ENCODE measurements at places on chromosomes 5 and 9.

GRCh38 chr5:9233712-9234111 is 312.2 kb downstream of the SEMA5A start:
- no peak for DNase-seq

GRCh38 chr9:98074115-98074990 is 17.8 kb downstream of the NANS start:
- peak; percentile 85 for DNase-seq

GRCh38 chr9:130866474-130866965 is 30.1 kb downstream of the QRFP start:
- peak; percentile 90 for DNase-seq

- no peak for DNase-seq
Observed at GRCh38 chr9:130634191-130634768, 30.1 kb upstream of the PRDM12 start.

DNA sequence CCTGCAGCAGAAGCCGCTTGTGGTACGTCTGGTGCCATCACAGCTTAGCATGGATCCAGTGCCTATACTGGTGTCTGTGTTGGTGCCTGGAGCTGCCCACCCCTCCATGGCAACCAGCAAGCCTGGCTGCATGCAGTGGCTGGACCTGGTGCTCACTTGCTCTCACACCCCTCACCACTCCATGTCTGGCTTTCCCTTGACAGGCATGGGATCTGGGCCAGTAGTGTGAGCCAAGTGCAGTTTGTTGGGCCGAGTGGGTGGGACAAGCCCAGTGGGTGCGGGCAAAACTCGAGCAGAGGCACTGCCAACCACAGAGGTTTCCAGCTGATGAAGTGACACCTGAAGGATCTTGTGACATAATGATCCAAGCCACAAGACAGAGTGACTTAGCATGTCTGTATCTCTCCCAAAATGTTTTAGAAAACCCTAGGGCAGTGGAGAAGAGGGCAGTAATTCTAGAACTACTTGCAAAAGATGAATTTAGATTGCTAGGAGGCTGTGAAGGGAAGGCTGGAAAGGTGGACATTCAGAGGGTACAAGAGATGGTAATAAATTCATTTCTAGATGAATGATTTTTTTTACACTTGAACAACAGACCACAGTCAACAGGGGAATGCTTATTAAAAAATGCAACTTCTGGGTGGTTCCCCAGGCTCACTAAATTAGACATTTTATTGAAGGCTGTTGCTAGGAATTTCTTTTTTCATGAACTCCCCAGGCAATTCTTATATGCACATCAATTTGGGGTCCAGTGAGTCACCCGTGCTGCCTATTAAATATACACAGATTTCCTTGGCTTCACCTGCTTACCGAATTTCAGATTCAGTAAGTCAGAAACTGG is 660.3 kb downstream of the TLR4 start:
- no peak for DNase-seq

GRCh38 chr5:176418251-176418650 is 1.9 kb upstream of the CLTB start:
- DNase-seq: no peak

DNA sequence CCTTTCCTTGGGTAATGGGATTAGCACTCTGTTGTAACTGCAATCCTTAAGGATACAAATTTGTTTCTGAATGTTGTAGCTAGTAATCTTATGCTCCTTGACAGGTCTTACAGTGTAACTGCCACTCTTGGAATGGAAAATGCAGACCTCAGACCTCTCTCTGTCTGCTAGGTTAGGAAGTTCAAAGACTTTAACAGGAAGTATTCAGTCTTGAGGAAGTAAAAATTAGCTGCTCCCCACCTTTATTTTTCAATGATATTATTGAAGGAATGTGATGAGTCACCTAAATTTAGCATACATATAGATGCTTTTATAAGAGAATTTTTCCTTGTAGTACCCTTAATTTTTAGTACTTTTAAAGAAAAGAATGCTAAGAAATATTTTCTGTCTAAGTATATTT is 71.5 kb downstream of the PAM start:
- DNase-seq: no peak

- DNase-seq: no peak
Observed at GRCh38 chr5:142501890-142502289, 177.1 kb upstream of the SPRY4 start.

- no peak for DNase-seq
Observed at GRCh38 chr5:99590806-99591205, 662.0 kb upstream of the CHD1 start.

DNA sequence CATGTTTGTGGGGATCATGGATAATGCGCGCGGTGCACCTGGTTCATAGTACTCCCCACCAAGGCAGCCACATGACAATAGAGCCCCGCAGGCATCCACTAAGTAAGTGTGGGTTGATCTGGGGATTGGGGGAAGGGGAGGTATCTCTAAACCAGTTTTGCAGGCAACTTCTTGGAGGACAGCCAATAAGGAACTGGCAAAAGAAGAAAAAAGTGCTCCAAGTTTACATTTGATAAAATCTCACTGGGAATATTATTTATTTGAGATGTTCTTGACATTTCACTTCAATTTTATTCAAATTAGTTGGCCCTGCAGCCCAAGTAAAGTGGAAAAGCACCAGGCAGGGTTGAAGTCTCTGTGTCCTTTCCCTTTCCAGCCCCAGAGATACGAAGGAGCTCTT is 8.5 kb downstream of the FBP1 start:
- DNase-seq: peak; percentile 70

- DNase-seq: no peak
Observed at GRCh38 chr5:88666761-88667495, 216.1 kb downstream of the MEF2C start.

GRCh38 chr9:129720181-129720864 is 32.5 kb downstream of the PTGES start:
- no peak for DNase-seq

DNA sequence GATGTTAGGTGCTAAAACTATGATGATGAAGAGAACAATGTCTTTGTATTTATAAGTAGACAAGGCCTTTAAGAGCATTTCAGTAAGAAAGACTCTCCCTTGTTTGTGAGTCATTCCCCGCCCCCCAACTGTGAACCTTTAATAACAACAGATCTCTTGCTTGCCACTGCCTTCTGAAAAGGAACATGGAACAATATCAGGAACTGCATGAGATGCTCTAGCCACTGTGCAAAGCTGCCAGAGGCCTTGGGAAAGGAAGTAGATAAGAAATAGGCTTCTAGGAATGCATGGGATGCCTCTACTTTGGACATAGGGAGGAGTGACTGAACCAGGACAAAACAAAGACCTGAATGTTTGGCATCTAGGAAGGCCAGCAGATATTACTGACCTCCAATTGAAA is 296.1 kb upstream of the MPDZ start:
- DNase-seq: no peak

GRCh38 chr5:62954578-62954977 is 376.0 kb downstream of the LRRC70 start:
- DNase-seq: no peak

DNA sequence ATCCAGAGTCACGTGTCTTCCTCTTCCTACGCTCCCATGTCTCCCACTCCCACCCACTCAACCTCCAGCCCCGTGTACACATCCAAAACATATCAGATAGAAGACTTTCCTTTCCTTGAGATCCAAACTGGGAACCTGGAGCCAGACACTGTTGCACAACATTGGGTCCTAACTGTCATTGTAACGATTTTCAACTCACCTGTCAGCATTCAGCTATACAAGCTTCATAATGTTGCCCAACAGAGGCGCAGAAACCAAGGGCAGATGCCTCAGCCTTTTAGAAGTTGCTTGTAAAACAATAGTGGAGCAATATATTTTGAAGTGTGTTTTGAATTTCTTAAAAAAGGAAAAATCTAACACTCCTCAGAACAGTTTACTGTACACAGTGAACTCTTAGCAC is 84.9 kb upstream of the GLIS3 start:
- no peak for DNase-seq

GRCh38 chr5:93800988-93801811 is 59.8 kb upstream of the POU5F2 start:
- peak; percentile 37 for DNase-seq

DNA sequence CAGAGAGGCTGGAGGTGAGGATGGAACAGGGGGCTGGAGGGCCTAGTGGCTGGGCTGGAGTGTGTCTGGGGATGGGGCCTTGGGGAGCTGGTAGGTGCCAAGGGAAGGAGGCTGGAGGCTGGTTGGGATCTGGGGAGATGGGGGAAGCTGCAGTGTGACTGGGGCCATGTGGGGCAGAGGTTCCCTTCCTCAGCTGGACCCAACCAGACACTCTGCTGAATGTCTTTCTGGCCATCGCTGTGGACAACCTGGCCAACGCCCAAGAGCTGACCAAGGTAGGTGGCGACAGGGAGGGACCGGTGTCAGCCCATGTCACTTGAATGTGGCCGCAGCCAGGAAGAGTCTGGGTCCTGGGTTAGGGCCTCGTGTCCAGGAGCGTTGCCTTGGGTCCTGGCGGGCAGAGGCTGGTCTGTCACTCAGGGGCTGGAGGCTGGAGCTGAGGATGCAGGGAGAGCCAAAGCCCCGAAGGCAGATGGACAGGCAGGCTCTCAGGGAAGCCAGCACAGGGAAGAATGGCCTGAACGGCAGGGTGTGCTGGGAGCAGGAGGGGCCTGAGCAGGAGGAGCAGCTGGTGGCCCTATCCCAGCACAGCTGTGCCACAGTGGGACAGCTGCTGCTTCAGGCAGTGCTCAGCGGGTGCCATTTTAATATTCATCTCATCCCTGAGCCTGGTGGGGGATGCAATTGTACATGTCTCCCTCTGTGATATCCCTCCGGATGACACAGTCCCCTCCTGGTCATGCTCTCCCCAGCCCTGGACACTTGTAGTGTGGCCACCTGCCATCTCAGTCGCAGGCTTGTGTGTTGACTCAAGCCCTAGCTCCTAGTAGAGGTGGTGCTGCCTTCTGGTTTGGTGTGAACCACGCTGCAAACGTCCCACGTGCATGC is 132.5 kb downstream of the CACNA1B start:
- DNase-seq: no peak

DNA sequence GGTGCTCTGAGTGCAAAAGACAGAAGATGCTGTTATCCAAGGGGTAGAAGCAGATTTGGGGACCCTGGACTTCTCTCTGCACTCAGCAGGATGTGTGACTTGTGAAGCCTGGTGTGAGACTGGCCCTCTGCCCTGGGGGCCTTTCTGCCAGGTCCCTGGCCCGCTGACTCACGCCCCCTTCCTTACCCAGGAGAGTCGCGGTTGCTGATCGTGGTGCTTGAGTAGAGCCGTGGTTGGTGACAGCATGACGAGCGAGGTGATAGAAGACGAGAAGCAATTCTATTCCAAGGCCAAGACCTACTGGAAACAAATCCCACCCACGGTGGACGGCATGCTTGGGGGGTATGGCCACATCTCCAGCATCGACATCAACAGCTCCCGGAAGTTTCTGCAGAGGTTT is 6.5 kb downstream of the NTMT1 start:
- DNase-seq: no peak

Data from RWPE1 (cell line).